ENCODE measurements at places on chromosomes 5 and 9.

- no peak for DNase-seq
These were observed 593.3 kb downstream of the CDK5RAP2 start for GRCh38 chr9:119986713-119987112.

DNA sequence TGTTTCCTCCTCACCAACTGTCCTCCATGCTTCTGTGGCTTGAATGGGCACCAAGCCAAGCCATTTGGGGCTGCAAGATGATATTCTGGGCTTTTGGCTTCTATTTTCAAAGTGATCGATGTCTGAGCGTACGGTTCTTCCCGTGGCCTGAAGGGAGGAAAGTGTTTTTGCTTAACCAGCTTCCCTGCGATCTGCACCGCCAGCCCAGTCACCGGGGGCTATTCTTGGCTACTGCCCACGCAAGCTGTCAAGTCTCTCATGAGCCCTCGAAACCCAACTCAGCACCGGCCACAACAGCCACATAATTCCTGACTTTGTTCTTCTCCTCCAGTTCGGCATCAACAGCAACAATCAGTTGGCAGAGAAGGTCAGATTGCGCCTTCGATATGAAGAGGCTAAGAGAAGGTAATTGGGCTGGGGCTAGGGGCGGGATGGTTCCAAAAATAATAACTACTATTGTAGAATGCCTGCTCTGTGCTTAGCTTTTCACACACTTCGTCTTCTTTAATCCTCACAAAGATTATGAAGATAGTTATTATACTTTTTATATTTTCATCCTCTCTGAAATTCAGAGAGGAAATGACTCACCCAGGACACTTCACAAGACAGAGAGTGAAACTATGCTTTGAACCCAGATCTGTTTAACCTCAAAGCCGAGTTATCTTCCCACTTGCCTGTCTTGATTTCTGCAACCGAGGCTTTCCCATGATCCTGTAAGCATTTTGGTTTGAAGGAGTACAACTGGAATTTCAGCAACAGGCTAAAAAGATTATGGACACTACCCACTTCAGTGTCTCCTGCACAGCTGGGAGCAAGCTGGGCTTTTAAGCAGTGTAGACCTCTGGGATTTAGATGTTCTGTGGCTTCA lies 76.4 kb upstream of the RARS1 start:
- DNase-seq, result no peak

- no peak for DNase-seq
These were observed 135.2 kb upstream of the NFIL3 start for GRCh38 chr9:91558879-91559278.

GRCh38 chr9:2411459-2412215 lies 209.9 kb upstream of the VLDLR start:
- DNase-seq, result no peak

- DNase-seq, result no peak
These were observed 134.5 kb downstream of the PALM2AKAP2 start for GRCh38 chr9:109914280-109915027.
